Mucosa of descending colon (tissue), 3 donors: ENCODE measurements at places on chromosomes 2 and 18.

DNA sequence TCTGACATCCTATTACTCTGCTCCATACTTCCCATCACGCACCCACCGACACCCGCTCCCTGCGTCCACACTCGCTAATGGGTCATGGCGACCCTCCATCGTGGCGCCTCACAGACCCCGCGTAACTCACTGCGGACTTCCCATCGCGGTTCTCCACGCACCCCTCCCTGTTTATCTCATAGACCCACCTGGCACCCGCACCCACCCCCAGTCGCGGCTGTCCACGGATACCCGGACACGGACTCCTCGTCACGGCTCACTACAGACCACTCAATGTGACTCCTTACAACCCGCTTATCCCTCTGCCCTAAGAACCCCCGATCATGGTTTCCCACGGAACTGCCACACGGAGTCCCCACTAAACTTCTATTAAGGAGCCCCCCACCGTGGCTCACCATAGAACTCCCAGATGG is 458 bp downstream of the CXXC1 start:
- DNase-seq: peak; percentile 64

DNA sequence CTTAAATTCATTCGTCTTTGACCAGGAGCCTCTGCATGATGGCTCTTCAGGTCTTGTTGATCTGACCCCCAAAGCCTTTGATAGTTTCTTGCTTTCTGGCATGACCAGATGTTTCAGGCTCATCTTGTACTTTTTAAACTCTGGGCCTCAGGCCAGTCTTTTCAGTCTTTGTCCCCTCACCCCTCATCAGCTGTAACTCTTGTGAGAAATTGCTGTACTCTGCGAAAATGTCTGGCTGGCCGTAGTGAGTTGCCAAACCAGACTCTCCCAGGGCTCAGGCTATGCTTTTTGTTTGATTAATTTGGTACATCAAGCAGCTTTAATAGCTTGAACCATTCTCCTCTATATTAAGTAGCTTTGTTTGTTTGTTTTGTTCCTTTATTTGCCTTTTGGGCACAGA is 75.9 kb downstream of the BABAM2 start:
- no peak for DNase-seq

DNA sequence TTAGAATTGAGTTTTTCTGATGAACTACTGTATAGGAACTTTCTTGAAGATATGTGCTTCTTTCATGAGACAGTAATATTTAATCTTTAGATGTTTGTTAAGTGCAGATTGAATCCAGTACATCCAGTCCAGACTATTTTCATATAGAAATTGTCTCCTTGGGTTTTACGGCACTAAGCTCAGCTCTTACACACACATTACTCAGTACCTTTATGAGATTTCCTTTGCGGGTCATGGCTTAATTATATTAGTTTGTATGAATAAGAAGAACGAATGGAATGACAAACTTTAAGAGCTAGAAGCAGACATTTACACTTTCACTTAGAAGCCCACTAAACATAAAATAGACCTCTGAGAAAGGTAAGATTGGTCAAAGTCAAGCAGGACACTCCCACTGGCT is 223.3 kb upstream of the THUMPD2 start:
- DNase-seq: no peak

DNA sequence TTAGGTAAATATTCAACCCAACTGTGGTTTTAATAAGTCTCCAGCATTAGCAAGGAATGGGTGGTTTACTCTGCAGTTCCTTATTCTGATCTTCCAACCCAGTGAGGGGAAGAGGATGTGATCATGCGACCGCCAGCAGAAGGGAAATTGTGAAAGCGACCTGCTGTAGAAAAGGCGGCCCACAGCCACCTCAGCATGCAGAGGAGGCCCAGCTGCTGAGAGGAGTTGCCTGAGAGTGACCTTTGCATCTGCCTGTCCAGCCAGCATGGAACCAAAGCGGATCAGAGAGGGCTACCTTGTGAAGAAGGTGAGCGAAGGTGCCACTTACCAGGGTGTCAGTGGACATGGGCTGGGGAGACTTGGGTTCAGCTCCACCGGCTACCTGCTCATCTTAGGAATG is at the start of gene PLEK:
TSS of gene PLEK (plus strand) at position 196 of the 400 bp plus-strand sequence. CDS start at position 266, 70 bp downstream.
- DNase-seq: peak; percentile 59

DNA sequence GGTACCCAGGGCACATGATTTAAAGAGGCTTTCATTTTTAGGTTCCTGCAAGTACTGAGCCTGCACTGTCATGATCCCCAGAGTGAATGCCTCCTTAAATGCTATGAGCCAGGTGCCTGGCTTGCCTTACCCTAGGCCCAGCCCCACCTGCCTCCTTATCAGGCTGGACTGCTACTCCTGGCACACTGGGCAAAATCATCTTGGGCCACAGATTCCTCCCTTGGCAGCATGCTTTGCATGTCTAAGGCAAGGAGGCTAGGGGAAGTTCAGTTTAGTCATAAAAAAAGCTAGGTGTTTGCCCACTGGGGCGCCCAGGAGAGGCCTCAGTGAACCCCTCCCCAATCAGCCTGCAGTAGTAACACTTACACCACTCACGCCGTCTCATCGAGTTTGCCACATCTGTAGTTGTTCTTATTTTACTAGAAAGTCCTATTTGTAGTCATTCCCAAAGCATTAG is 45.1 kb downstream of the LBH start:
- DNase-seq: no peak

- no peak for DNase-seq
These were observed 211.9 kb downstream of the PTGR3 start for GRCh38 chr18:74996996-74997395.
